Esophagus squamous epithelium (tissue), 5 donors: ENCODE measurements at places on chromosomes 7 and 10.

DNA sequence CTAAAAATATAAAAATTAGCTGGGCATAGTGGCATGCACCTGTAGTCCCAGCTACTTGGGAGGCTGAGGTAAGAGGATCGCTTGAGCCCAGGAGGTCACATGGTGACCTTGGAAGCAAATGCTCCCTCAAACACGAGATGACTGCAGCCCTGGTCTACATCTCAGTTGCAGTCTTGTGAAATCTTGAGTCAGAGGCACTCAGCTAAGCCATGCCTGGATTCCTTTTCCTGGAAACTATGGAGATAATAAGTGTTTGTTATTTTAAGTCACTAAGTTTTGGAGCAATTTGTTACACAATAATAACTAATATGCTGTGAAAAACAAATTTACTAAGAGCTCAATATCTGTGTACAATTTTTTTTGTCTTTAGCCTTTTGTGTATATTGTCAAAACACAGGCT lies 284.3 kb upstream of the KAT6B start:
- no peak for DNase-seq

- DNase-seq, result no peak
Measured at GRCh38 chr10:112680586-112680985, 233.6 kb downstream of the VTI1A start.

DNA sequence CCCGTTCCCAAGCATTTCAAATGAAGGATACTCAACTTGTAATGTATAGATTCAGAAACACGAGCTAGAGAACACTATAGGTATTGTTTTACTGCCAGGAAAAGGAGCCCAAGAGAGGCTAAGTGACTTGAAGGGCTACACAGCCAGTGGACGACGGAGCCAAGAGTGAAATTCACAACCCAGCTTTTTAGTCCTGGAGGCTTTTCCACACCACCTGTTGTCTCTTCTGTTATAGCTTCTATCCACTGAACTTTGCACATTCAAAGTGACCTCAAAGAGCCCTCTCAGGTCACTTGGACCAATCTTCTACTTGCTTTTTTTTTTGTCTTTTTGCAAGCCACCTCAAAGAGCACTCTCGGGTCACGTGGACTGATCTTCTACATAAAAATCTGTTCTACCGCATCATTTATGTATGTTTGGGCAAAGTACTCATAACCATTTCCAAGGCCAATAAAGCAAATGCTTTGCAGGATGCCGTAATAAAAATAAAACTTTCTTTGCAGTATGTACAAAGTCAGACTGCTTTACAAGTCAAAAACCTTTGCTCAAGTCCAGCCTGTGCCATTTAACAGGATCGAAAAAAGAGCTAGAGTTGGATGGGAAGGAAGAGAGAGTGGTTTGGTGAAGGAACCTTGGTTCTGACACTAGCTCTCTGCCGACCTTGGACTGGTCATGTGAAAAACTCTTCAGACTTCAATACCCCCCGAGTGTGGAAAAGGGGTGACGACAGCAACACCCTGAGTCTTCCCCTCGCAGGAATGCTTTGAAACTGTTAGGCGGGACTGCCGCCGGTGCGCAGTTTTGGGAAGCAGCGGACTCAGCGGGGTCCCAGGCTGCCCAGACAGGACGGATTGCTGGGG lies 821 bp downstream of the SLC35B4 start:
- DNase-seq, result no peak

DNA sequence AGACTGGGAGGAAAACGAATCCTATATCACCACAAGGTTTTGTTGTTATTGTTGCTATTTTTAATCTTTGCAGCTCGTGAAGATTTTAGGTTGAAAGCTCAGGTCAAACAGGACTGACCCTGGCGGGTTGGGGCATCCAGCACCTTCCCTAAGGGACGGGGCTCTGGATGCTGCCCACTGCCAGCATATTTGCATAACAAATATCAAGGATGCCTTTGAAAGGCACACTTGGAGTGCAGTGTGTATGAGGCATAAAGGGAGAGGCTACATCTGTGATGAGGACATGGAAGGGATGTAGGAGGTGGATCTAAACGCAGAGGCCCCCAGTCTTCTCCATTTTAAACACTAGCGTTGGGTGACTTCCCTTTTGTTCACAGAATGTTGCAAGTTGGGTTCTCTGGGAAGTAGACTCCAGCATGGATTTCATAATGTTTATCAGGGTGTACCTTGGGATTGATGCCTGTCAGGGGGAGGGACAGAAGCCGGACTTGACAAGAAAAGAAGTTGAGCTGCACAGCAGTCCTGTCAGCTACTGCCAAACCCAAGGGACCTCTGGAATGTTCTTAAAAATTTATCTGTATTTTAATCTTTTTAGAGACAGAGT lies 181.1 kb upstream of the IMMP2L start:
- DNase-seq, result no peak

- DNase-seq, result no peak
Measured at GRCh38 chr7:121489440-121489839, 93.3 kb upstream of the FAM3C start.

GRCh38 chr10:65793738-65794425 lies 1132.0 kb upstream of the LRRTM3 start:
- DNase-seq, result no peak

- no peak for DNase-seq
Measured at GRCh38 chr7:134468054-134468453, 9.2 kb upstream of the AKR1B1 start.

DNA sequence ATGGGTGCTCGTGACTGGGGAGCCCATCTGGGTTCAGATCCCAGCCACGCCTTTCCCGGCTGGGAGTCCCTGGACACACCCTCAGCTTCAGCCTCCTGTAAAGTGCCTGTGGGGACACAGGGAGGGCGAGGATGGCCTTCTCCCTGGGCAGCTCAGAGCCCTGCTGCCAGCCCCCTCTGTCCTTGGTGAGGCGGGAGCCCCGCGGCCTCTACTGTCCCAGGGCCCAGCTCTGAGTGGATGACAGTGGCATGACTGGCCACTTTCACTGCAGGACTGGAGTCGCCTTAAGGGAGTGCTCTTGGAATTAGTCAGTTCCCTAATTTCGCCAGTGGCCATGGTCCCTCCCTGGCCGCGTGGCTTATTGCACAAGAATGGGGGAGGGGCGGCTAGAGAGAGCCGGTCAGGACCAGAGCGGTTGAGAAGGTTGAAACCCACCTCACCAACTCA lies 4.6 kb downstream of the BRI3 start:
- no peak for DNase-seq

GRCh38 chr10:127563718-127564553 lies 14.8 kb downstream of the NPS start:
- no peak for DNase-seq

DNA sequence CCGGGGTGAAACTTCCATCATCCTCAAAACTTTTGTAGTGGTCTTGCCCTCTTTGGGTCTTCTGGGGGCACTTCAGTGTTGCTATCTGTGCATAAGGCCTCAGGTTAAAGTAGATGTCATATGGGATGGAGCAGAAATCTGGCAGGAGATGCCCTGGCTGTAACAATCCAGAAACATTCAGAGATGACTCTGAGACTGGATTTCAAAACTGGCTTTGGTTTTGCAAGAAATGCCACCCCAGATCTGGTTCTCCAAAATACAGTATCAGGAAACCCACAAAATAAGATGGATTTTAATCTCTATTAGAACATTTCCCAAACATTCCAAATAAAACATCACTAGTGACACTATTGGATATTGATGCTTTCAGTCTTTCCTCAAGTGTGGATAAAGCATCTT lies 191.5 kb downstream of the REEP3 start:
- DNase-seq, result no peak

DNA sequence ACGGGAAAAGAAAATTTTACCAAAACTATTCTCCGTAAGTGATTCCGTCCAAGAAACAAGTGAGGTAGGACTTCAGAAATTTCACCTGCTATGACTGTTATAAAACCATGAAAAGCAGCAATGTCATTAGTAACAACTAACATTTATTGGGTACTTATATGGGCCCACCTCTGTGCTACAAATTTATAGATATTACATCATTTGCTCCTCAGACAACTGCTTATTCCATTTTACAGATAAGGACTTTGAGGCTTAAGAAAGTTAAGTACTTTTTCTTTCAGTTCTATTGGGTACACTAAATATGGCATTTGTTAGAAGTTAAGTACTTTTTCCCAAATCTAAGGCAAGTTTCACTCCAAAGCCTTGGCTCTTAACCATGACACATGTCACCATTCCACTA lies 36.3 kb downstream of the HACD1 start:
- DNase-seq, result no peak

DNA sequence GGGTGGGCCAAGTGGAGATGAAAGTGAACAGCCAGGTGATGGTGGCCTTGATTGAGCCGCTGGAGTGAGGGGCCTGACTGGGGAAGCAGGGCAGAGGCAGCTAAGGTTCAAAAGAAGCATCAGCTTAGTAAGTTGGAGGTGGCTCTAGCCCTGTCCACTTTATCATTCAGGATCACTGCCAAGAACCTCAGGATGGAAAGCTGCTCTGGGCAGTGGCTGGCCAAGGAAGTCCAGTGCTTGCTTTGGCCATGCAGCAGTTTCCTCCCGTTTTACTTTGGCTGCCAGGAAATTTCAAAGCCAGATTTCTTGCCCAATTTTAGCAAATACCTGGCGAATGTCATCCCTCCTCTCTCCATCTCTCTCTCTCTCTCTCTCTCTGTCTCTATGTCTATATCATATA lies 384.9 kb downstream of the PLXNA4 start:
- DNase-seq, result no peak

DNA sequence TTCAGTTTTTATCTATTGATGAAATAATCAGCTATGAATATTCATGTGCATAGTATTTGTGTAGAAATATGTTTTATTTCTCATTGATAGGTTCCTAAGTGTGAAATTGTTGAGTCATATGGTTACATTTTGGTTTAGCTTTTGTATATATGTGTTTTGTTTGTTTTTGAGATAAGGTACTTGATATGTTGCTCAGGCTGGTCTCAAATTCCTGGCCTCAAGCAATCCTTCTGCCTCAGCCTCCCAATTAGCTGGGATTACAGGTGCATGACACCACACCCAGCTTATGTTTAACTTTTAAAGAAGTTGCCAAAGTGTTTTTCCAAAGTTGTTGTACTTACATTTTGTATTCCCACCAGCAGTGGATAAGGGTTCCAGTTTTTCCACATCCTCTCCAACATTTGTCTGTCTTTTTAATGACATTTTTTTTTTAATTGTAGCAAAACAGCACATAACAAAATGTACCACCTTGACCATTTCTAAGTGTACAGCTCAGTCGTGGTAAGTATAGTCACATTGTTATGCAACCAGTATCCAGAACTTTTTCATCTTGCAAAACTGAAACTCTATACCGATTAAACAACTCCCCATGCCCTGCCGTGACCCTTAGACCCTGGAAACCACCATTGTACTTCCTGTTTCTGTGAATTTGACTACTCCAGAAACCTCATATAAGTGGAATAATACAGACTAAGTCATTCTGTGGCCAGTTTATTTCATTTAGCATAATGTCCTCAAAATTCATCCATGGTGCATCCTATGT lies 12.6 kb upstream of the UBE2D1 start:
- DNase-seq, result no peak

DNA sequence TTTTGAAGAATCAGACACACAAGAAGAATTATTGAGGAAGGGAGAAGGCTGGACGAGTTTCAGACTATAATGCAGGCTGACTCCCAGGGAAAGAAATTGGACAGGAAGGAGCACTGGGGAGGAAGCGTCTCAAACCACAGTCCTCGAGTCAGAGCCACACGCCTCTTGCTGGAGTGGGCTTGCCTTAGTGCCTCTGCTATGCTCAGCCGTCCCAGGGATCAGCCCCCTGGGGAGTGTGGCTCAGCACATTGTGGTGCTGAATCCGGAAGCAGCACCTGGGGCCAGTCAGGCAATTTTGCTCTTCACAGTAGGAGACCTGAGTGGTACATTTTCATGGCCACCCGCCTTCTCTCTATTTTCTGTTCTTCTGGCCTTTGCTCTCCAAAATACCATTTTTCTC lies 67.4 kb upstream of the SLC35G1 start:
- no peak for DNase-seq

DNA sequence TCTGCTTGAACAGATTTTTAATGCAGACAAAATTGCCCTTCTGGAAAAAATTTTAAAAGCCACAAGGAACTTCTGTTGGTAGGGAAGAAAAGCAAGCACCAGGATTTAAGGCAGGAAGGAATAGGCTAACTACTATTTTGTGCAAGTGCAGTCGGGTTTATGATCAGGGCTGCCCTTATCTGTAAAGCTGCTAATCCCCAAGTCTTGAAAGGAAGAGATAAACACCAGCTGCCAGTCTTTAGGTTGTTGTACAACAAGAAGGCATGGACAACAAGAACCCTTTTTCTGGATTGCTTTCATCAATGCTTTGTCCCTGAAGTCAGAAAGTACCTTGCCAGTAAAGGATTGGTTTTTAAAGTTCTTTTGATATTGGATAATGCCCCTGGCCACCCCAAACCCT lies 40.7 kb downstream of the RALA start:
- no peak for DNase-seq

GRCh38 chr7:119436882-119437281 lies 836.1 kb upstream of the KCND2 start:
- no peak for DNase-seq

DNA sequence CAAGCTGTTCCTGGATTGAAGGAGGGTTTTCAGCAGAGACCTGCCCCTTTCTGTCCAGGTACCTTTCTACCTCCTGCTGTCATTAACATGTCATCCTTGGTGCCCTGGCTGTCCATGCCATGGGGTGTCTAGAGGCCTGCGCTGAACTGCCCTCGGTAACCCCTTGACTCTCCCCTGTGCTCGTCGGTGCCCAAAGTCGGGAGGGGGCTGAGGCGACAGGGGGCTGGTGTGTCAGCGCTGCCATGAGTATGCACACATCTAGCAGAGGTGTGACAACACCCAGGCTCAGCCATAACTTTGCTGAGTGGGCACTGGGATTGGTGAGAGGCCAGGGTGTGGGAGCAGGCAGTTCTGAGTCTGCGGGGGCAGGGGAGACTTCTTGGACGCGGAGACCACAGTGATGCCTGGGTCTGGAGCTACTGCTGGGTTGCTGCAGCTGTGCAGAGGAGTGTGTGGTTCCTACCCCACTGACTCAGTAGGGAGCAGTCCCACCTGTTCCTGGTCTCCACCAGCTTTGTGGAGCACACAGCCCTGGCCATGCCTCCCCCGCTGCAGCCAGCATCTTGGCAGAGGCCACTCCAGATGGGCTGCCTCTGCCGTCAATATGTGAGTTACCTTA lies 376.2 kb upstream of the SEMA3C start:
- no peak for DNase-seq

DNA sequence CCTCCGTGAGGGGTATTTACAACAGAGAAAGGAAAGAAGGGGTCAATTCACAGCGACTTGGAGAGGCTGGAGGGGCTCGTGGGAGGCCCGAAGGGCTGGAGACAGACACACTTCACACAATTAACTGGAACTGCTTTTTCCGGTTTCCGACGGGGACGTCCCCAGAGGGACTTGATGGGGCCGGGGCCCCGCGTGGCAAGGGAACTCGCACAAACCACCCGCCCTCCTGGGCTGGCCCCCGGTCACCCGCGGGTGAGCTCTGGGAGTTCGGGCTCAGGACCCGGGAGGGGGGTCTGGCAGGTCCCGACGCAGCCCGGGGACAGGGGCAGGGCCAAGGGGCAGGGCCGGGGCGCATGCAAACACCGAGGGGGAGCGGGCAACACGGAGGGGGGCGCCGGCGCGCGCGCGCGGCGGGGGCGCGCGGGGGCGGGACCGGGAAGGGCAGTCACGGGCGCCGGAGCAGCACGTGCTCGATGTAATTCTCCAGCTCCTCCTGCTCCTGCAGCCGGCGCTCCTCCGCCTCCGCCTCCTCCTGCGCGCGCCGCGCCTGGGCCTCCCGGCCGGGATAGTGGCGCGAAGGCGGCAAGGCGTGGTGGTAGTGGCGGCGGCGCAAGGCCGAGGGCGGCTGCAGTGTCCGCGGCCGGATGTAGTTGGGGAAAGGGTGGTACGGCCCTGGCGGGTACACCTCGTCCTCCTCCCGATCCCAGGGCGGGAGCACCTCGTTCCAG lies 2.7 kb downstream of the VGF start:
- no peak for DNase-seq

GRCh38 chr7:83065714-83066113 lies 97.0 kb downstream of the PCLO start:
- DNase-seq, result no peak
